ENCODE measurements at places on chromosomes 2 and 18.

DNA sequence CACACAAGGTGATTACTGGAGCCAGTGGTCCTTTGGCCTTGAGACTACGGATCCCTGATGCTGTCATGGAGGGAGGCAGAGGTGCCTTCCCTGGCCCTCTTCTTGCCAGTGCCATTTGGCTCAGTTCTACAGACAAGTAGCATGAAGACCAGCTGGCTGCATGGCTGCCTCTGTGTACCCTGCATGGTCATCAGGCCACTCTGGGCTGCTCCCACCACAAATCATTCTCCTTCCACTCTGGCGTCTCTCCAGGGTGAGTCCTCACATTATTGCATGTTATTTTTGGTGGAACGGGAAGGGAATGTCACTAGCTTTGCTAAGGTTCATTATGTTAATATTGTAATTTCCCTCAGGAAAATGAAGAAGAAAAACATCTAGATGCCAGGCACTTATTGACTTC is 229.8 kb downstream of the VAPA start:
- no peak for DNase-seq

GRCh38 chr2:4840791-4841190 is 851.4 kb upstream of the SOX11 start:
- no peak for DNase-seq

DNA sequence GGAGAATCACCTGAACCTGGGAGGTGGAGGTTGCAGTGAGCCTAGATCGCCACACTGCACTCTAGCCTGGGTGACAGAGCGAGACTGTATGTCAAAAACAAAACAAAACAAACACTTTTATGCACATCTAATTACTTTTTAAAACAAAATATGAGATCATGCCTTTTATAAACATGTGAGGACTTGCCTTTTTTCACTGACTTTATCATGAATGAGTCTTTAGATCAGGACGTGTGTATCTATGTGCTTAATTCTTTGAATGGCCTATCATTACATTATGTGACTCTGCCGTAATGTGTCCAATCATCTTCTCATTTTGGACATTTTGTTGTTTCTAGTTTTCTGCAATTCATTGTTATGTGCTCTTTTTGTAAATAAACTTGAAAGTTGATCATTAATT is 58.7 kb downstream of the FAM117B start:
- no peak for DNase-seq

- no peak for DNase-seq
These were observed 135.3 kb downstream of the ZNF236 start for GRCh38 chr18:76957384-76958355.

DNA sequence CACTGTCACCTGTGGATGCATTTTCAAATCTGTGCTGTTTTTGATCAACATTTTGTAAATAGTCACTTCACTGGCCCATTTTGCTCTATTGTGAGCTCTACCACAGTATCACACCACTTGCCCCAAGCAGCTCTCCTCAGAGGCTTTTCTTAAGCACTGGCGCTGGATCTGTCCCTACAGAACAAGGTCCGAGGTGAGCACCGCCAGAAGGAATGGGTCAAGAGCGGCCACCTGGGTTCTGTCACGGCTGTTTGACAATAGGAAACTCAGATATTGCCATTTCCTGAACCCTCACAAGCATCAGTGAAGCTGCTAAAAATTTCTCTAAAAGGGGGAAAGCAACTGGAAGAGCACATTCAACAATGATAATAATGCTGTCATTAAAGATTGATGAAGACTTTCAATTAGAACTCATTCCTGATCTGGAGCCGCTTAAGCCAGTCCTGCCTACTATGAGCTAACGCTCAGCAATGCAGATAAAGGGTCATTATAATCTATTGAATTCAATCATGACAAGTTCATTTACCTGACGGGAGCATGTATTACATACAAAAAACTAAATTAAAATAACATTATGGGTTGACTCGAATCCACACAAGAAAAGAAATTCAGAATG is 514.0 kb downstream of the GALR1 start:
- no peak for DNase-seq

DNA sequence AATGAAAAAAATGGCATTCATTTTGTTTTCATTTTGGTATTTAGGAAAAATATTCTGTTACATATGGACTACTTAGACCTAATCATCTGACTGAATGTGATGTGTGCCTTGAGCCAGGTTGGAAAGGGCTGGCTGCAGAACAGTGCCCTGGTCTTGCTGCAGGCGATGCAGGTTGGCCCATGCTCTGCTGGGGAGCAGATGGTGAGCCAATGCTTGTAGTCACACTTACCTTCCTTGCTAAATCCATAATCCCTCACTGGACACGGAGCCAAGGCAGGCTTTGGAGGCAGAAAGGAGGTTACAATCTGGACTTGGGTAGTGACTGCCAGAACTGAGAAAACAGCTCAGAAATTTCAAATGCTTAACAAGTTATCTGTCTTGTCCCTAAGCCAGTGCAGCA is 228.7 kb downstream of the ARHGAP15 start:
- no peak for DNase-seq

DNA sequence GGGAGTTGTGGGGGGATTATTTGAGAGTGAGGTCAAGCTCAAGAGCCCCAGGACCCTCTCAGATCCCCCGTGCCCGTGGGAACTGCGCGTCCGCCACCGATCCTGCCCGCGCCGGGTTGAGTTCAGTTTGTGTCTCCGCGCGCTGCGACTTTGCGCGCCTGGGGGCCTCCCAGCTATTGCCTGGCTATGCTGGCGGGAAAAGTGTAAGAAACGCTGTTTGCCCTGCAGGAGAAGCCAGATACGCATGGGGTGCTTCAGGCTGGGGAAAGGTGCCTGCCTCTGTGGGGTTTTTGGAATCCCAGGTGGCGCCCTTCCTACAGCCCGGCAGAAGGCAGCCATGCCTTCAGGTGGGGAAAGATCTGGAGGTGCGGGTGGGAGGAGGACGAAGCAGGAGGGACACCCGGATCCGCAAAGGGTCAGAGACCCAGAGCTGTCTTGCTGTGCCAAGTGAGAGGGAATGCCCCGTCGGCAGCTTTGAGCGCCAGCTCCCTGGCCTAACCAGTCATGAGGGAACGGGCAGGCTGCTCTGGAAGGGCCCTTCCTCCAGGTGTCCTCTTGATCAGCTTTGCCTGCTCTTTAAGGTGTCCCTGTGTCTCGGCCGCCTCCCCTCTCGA is 22.5 kb downstream of the TEX44 start:
- no peak for DNase-seq

GRCh38 chr2:164606557-164606956 is 14.7 kb downstream of the GRB14 start:
- DNase-seq = no peak

GRCh38 chr2:142756430-142756829 is 121.0 kb upstream of the KYNU start:
- DNase-seq = no peak

- no peak for DNase-seq
These were observed 83.8 kb upstream of the SERTAD2 start for GRCh38 chr2:64737547-64737946.

GRCh38 chr18:26419746-26420145 is 128.6 kb downstream of the KCTD1 start:
- DNase-seq = no peak

DNA sequence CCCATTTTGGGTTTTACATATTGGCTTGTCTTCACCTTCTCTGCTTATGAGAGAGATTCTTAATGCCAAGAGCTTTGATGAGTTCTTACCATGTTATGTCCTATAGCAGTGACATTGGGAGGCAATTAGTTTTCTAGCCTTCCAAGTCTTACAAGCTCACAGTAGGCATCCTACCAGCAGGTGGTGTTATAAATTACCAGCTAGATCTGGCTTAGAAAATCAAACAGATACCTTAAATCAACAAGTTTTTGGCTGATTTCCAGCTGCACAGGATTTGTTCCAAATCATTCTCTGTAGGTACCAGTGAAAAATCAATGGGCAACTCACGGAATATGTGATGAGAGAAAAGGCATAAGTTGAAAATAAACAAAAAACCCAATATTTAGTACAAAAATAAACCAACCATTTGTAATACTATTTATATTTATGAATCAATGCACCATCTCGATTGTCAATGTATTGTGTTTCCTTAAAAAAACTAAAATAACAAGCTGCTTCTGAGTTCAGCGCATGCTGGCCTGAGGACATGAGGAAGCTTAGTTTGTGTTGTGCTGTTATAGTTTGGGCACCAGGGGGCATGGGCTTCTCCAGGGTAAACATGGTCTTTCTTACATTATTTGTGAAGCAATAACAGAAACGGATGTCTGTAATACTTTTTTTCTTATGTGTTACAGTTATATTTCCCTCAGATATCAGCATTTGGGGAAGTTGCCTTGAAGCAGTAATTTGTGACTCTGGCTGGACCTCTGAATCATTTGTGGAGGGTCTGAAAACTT is 34.1 kb upstream of the NXPH2 start:
- peak; percentile 13 for DNase-seq

GRCh38 chr2:26706616-26707473 is 14.3 kb downstream of the KCNK3 start:
- DNase-seq = no peak

DNA sequence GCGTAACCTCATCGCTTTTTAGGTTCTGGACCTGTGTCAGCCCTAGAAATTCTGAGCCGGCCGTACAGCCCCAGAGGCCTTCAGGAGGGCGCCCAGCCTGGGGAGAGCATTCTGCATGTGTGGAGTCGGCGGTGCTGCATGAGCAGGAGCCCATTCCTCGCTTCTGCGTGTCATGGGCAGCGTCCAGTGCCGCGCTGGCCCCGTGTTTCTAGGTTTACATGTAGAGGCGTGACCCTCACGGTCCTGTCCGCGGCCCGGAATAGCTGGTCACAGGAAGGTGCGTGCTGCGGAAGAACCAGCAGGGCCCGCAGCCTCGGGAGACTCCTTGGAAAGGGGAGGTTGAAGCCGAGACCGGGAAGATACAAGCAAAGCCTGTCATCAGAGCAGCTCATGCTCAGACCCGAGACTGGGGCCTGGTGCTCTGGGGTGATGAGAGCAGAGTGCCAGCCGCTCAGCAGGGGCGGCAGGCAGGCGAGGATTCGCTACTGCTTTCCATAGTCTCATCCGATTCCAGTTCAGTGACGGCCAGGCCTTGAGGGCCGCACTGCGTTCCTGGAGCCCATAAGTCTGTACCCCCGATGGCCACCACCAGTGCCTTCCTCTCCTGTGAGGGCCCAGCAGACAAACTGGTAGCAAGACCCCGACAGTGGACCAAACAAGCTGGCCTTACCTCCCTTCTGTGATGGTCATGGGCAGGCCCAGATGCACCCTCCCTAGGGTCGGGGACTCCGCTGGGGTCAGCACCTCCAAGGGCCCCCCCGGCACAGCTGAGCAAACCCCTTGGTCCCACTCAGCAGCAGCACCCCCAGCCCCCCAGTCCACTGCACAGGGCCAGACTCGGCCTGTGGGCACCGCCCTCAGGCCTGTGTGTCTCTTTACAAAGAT is 15.6 kb upstream of the NFATC1 start:
- DNase-seq = no peak

DNA sequence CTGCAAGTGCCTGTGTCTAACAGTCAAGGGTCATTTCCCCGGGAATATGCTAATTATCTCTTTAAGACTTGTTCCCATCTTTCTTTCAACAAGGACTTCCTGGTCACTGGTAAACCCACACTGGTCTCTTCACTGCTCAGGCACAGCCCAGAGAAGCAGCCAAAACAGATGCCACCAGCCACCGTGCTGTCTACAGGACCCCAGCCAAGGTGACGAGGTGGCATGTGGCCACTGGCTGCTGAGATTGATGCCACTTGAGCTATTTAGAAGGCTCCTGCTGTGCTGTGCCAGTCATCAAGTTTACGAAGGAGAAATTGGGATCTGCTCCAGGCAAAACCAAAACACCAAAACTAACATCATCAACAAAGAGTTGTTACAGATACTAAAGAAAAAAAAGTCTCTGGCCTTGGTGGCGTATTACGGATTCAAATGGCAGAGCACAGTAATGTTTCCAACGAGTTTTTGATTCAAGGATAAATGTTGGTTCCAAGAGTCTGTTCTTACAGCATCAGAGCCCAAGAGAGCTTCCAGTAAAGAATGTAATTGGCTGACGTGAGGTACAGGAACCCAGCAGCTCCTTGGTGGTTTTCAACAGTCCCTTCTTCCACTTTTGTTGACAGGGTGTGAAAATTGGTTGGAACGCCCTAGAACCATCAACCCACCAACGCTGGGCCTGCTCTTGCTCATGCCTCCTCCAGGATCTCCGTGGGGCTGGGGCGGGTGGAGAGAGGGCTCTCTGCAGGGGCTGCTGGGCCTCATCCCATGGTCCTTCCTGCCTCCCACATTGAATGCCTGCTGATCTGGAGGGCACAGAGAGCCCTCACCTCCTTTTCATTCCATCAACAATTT is 63.7 kb upstream of the ZCCHC2 start:
- DNase-seq = no peak

GRCh38 chr2:6930923-6931647 is 13.9 kb downstream of the RNF144A start:
- no peak for DNase-seq

GRCh38 chr2:1082456-1083205 is 132.0 kb downstream of the SNTG2 start:
- DNase-seq = no peak

GRCh38 chr18:23586249-23587196 is at the start of gene NPC1:
Gene NPC1 (minus strand): TSS chr18:23586506. CDS start chr18:23586343, 163 bp downstream.
- DNase-seq = peak; percentile 82

DNA sequence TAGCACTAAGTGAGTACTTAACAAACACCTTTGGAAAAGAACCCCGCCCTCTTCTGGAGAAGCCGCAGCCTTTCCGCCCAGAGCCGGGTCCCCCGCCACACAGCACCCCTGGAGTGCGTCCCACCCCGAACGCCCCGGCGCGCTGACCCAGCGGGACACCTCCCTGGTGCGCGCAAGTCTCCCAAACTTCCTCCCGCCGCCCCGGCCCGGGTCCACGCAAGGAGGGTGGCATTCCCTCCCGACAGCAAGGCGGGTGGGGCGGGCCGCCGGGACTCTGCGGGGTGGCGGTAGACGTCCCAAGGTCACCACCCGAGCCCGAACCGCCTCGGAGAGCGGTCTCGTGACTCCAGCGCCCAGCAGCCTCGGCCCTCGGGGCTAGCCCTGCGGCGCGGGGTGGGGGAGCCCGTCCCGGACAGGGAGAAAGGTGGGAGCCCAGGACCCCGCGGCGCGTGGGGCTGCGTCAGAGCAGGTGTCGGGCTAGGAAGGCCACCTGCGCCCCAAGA is 598 bp downstream of the CCDC93 start:
- DNase-seq = peak; percentile 3

GRCh38 chr2:86105969-86106945 is at the start of gene PTCD3:
Gene PTCD3 (plus strand): TSS chr2:86106235. CDS start chr2:86106248, 13 bp downstream.
- DNase-seq = peak; percentile 96

DNA sequence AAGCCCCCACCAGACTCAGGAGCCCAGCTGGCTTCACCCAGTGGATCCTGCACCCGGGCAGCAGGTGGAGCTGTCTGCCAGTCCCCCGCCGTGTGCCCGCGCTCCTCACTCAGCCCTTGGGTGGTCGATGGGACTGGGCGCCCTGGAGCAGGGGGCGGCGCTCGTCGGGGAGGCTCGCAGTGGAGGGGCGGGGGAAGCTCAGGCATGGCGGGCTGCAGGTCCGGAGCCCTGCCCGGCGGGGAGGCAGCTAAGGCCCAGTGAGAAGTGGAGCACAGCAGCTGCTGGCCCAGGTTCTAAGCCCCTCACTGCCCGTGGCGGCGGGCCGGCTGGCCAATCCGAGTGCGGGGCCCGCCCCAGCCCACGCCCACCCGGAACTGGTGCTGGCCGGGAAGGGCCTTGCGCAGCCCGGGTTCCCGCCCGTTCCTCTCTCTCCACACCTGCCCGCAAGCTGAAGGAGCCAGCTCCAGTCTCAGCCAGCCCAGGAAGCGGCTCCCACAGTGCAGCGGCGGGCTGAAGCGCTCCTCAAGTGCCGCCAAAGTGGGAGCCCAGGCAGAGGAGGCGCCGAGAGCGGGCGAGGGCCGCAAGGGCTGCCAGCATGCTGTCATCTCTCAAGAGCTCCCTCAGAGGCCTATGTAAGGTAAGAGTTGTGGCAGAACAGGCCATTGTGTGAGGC is 1307.8 kb upstream of the TMEFF2 start:
- DNase-seq = peak; percentile 77

GRCh38 chr2:218003981-218004419 is 1.2 kb upstream of the TNS1 start:
- DNase-seq = no peak

All from SHP77 (cell line).